ENCODE measurements at places on chromosomes 2 and 18.

- DNase-seq: no peak
Observed at GRCh38 chr2:80328159-80328571, 23.6 kb upstream of the LRRTM1 start.

DNA sequence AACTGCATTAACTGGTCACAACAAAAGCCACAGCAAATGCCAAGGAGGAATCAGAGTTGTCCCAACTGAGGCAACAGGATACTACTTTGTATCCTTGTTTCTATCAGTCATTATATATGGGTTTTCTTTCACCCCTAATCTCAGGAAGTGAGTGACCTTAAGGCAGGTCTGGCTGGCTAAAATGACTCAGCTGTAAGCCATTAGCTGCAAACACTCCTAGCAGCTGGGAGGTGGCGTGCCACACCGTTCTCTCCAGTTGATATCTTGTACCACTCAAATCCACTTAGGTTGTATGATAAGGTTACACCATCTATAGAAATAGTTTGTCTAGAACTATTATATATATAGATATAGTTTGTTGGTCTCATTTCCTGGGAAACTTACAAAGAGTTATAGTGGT, 171.1 kb upstream of the MC4R start:
- no peak for DNase-seq

GRCh38 chr2:47072728-47073191, 82.3 kb downstream of the STPG4 start:
- DNase-seq: no peak

DNA sequence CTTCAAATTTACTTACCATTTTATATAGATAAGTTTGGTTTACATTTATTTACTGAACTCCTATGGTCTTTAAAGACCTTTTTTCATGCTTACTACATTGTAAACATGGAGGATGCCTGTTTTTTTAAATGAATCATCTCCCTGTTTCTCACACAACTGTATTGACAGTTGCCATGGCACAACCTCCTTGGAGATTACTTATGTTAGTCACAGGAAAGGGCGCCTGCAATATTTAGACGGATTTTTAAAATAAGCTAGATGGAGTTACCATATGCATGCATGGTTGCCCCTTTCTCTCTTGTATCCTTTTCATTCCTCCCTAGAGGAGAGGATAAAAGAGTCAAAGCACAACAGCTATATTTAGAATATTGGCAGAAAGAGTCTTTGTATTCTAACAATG, 34.8 kb upstream of the CCDC102B start:
- DNase-seq: no peak

GRCh38 chr2:231343006-231343710, 52.4 kb upstream of the B3GNT7 start:
- DNase-seq: no peak

DNA sequence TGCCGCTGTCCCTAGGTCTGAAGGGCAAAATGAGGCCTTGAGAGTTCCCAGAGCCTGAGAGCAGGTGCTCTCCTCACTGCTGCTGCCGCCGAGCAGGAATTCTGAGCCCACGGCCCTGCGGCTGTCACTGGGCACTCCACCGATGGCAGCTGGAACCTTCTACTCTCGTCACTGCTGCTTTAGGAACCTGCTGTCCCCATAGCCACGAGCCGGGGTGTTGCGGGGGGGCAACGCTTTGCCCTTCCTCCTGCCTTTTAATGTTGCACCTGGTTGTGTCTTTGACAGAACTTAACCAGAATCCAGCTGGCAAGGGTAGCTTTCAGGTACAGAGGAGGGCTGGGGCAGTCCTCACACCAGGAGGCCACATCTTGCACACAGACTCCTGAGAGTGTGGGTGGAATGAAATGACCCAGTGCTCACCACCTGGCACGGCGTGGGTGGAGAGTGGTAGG, 32.3 kb downstream of the NCK2 start:
- no peak for DNase-seq

DNA sequence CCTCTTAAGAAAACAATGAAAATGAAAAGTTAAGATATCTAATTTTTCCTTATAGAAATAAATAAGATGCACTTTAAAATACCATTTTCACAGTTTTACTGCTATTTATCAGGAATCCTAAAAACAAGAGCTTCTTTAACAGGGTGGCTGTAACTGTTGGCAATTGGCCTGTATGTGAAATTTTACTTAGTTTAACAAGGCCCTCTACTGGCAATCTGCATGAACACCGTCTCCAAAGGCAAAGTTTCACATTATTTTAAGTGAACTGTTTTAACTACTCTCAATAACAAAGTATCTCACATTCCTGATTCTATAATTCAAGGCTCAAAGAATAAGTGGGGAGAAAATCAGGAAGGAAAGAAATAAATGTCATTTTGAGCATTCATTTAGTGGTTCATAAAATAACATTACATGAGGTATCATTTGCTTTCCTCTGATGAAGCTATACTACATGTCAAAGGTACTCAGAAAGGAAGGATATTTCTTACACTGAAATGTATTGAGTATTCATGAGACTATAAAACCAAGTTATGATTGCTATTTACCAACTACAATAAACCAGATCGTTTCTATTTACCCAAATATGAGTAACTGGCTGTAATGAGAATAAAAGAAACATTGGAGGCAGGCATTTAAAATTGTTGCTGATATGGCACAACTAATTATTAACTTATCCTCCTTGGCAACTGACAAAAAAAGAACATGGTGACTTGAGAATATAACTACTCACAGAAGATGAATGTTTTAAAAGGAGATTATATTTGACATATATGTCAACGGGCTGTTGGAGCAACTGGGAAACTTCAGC, 7.0 kb downstream of the NCKAP5 start:
- no peak for DNase-seq

- no peak for DNase-seq
Observed at GRCh38 chr18:650428-650858, 7.0 kb upstream of the TYMS start.

DNA sequence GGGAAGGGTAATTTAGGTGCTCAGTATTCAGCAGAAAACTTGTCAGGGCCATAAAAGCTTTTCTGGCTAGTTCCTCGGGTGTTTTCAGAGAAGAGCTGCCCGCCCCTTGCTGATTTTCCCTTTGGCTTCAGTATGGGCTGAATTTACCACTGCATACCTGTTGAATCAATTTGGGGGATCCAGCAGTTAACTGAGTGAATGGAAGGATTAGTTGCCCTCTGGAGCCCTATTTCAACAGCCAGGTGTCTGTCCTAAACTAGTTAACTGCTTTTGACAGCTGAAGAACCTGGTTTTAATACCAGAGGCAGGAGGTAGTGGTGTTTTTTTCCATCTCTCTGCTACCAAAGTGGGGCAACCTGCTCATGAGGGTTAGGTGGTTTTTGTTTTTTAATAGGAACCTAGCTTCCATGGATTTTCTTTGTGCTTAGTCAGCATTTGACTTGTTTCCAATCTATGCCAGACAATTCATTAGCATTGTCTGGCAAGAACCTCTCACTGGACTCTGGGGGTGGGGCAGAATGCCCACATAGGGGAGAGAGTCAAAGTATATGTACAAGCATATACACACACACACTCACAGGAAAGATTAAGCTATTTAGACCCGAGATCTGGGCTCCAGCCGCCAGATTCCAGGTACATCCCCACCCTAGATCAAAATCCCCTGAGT, 166.5 kb upstream of the SIX3 start:
- DNase-seq: no peak

DNA sequence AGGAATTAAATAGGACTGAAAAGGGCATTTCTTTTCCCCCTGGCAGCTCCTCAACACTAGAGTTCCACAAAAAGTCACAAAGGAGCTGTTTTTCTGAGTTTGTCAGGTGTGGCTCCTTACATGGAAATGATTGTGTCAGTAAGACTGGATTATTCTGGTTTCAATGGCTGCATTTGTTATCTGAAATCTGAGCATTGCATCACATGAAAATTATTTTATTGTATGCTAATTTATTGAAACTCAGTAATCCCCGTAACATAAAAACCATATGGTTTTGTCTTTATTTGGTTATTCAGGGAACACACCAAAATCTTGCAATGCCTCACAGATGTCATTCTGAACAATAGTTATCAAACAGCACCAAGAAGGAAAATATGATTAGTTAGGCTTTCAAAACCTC, 439.7 kb upstream of the TNP1 start:
- no peak for DNase-seq

GRCh38 chr2:239767021-239767905, 257.9 kb downstream of the NDUFA10 start:
- DNase-seq: no peak

DNA sequence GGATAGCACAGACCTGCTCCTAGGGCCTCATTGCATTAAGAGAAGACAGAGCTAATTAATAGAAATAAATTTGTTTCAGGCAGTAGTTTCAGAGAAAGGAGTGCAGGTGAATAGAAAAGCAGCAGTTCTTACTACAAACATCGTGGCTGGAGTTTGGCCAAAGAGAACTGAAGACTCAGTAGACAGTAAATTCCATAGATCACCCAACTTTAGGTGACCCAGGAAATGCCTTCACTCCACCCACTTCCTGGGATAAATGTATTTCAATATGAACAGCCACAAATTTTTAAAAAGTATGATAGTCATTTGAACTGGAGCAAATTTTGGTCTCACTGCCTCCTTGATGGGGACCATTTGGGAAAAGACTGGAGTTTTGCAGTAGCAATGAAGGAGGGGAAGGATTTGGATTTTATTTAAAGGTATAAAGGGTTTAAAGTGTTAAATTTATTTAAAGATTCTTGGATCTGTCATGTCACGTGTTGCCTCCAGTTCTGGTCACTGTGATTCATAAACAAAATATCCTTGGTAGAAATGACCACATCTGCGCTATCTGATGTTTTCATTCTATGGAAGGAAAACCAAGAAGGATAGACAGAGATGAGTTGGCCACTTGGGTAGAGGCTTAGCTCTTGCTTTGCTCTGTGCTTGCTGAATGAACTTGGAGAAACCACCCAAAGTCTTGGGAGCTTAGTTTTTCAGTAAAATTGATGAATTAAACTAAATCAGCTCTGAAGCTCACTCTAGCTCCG, 390.2 kb downstream of the THSD7B start:
- no peak for DNase-seq

DNA sequence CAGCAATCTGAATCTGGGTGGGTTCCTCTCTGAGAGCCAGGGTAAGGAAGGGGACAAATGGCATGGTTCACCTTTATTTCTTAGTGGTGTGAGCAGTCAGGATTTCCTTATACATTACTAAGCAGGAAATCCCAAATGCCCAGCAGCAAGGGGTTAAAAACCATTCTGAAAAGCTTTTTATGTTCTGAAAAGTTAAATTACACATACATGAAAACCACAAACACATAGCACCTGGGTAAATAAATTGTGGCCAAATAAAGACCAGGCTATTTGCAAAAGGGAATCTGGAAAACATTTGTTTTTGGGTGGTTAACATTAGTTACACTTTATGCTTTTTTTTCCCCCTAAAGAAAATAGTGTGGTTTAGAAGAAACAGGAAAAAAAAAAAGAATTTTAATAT, 156.1 kb downstream of the AGPS start:
- DNase-seq: no peak

DNA sequence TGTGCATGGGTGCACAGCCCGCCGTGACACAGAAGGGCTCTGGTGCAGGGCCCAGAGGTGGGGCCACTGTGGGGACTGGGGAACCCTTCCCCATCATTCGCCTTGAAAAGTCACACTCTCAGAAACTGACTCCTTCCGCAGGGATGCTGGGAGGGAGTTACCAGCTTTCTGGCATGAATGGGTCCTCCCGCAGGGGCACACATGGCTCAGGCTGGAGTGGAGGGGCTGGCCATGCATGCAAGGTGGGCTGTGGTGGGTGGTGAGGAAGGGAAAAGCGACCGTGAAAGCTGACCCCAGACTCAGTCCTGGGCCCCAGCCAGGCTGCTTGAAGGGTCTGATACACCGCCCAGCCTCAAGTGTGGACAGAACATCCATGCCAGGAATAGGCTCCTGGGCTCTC, 201.1 kb downstream of the TNS1 start:
- no peak for DNase-seq

- no peak for DNase-seq
Observed at GRCh38 chr2:158723181-158723838, 71.8 kb upstream of the DAPL1 start.

DNA sequence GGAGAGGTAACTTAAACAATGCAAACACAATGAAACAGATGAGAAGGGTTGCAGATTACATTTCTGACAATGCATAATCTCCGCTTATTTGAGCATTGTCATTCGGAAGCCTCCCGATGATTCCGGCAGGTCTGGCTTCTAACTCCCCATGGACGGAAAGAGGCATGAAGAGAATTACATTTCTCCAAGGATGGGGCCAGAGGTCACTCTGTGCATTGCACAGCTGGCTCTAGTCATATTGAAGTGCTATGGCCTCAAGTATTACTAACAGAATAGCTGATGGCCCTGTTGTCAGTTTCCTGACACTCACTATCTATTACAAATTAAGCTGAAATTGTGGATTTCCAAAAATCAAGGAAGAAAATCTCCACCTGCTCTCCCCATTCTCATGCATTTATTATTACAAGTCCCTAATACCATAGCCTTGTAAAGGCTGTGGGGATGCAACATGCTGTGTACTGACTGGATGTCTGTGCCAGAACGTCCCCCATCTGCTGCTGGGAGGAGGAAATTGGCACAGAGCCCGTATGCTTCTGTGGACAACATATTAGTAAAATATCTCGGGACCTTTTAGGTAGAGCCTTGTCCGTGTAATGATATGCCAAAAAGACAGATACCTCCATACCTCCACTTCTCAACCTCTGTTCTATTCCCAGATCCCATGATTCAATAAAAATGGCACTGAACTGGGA, 168.1 kb downstream of the SETBP1 start:
- DNase-seq: no peak

- no peak for DNase-seq
Observed at GRCh38 chr18:79934311-79935097, 16.9 kb downstream of the SLC66A2 start.

GRCh38 chr18:22939649-22940048, 6.5 kb downstream of the RBBP8 start:
- DNase-seq: no peak

GRCh38 chr2:128594651-128594910, 275.9 kb upstream of the HS6ST1 start:
- no peak for DNase-seq

DNA sequence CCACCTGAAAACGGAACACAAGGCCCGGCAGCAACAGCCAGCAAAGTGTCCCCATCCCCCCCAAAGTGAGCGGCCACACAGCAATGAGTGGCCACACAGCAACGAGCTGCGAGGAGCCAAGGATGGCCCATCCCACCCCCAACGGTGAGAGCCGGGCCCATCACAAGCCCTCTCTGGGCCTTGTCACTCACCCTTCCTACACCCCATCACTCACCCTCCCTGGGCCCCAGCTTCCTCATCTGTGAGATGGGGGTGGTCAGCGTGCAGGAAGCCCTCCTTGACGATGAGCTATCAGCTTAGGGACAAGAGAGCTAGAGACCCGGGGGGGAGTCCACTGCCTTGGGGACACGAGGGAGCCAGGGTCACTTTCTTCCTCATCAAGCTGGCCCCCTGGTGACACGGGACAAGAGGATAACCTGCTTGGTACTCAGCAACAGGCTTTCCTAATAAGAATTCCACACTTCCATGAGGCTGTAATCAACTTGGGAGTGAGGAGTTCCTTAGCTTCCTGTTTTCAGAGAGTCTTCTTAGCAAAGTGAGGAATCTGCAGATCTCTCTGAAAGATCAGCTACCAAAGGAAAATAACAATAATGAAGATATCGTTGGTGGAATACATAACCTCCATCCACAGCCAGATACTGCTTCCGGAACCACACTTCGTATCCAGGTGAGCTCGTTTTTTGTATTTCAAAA, 92.8 kb downstream of the HDAC4 start:
- DNase-seq: no peak
